Regular cardiac myocyte (primary cell): ENCODE measurements at places on chromosomes 7 and 10. TPM values are rescaled to one million over a fixed set of nuclear protein-coding genes. Genes with fewer than 3 reads are reported as not detected.

Gene TMEM213
- not detected in 2 replicates for total RNA-seq

Gene ANKRD22
- total RNA-seq: not detected in 2 replicates

Gene MPP7
- 0.38 and 0.56 TPM in 2 replicates for total RNA-seq

Gene ARMC3
- total RNA-seq: not detected in 2 replicates

Gene AGMO
- 5.9 and 6.2 TPM in 2 replicates for total RNA-seq
